ENCODE measurements at places on chromosomes 5 and 9. TPM values are rescaled to one million over a fixed set of nuclear protein-coding genes. Genes with fewer than 3 reads are reported as not detected.

GRCh38 chr5:96969366-96969765 lies 33.5 kb downstream of the LNPEP start:
- H3K27ac ChIP-seq: no peak overlapping the region
- no peaks in the 10 kb centered on the region for H3K36me3 ChIP-seq
- peak; percentile 34 for DNase-seq
- H3K27me3 ChIP-seq: no peaks in the 10 kb centered on the region
- H3K4me1 ChIP-seq: peaks cover 21% of the 10 kb centered on the region

DNA sequence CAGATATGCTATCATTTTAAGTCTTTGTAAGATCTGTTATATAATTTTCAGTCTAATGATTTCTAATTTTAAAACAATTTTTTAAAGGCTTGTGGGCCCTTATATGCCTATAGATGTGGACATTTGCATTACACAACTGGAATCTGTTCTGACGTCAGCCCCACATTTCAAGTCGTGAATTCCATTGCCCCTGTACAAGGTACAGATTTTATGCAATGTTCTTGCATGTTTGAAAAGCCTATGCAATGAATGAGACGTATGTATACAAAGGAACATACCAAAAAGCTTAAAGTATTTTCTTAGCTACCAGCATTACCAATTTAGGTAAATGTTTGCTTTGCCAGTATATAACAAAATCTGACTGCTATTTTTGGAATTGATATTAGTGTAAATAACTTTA lies 77.2 kb downstream of the ITGA1 start:
- H3K4me1 ChIP-seq: no peaks in the 10 kb centered on the region
- DNase-seq: no peak
- H3K4me3 ChIP-seq: no peak overlapping the region
- no peak overlapping the region for H3K27ac ChIP-seq

GRCh38 chr5:31990081-31990650 lies 184.0 kb downstream of the GOLPH3 start:
- H3K27me3 ChIP-seq: no peaks in the 10 kb centered on the region
- H3K4me3 ChIP-seq: no peak overlapping the region
- no peaks in the 10 kb centered on the region for H3K36me3 ChIP-seq
- H3K4me1 ChIP-seq: no peaks in the 10 kb centered on the region
- no peak for DNase-seq
- H3K27ac ChIP-seq: no peak overlapping the region

DNA sequence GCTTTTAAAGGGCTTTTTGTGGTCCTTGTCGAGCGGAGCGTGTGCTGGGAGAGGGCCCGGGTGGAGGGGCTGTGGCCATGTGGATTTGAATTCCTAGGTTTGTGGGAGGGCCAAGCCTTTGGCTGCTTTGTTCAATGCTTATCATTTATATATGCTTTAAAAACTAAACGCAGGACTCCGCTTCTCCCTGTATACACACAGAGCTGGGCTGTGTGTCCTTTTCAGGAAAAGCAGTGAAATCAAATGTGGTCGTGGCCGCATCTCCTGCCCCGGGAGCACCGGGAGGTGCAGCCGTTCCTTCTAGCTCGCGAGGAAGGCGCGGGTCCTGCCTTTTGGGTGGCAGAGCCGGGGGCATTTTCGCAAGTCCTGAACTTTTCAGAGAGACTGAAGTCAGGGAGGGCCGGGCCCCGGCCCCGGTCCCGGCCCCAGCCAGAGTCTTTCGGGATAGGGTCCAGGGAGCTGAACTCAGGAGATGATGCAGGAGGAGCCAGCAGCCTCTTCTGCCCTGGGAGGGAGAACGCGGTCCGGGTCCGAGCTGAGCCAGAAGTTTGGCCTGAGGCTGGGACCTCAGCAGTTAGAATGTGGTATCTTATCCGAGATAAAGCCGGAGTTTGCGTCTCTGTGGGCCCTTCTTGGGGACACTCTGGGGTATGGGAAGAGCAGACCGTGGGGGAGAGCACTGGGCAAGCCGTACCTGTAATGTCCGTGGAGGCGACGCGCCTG lies 158.8 kb downstream of the C9orf152 start:
- H3K36me3 ChIP-seq: no peaks in the 10 kb centered on the region
- DNase-seq: no peak
- H3K4me3 ChIP-seq: peak overlapping the region; percentile 100
- H3K27ac ChIP-seq: peak overlapping the region; percentile 98
- H3K4me1 ChIP-seq: peaks cover 28% of the 10 kb centered on the region
- no peaks in the 10 kb centered on the region for H3K27me3 ChIP-seq

Gene PCDHA12
- not detected for total RNA-seq

Measured in endothelial cell of umbilical vein (primary cell).